ENCODE measurements at places on chromosomes 1 and 21.
A peak's percentile ranks its signal among the peaks of the same experiment; 100 is the strongest.

- DNase-seq: peak; percentile 17
These were observed 6.9 kb upstream of the CDC42BPA start for GRCh38 chr1:227325156-227325555.

DNA sequence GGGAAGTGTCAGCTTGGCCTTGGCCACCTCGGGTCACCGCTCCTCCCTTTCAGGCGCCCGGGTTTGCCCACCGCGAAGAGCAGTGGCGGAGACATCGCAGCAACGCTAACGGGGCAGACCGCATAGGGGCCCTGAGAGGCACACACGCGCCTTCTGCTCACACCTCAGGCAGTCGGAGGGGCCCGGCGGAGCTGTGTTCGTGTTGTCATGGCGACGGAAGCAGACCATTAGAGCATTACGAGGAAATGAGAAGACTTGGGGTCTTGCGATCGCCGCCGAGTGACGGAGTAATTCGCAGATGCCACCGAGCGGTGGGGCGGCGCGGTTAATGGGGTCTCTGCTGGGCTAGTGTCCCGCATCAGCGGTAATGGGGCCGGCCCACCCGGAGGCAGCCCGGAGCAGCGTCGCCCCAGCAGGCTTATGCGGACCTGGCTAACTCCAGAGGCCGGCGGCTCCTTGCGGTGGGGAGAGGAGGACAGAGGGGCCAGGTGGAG lies 144.1 kb downstream of the TNR start:
- peak; percentile 88 for DNase-seq

DNA sequence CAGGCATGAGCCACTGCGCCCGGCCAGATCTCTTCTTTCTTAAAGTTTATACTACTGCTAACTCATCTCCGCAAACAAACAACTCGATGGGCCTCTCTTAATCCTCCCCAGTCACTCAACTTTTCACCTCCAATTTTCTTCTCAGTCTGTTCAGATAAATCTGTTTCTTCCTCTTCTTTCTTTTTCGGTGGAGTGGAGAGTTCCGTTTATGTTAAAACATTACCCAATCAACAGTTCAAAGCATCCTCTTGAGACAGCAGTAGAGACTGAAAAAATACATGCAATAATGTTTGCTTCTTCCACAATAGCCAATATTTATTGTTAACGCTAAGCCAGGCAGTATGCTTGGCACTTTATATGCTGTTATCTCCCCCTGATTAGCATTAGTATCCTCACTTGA lies 1.4 kb upstream of the ANKRD13C start:
- no peak for DNase-seq

DNA sequence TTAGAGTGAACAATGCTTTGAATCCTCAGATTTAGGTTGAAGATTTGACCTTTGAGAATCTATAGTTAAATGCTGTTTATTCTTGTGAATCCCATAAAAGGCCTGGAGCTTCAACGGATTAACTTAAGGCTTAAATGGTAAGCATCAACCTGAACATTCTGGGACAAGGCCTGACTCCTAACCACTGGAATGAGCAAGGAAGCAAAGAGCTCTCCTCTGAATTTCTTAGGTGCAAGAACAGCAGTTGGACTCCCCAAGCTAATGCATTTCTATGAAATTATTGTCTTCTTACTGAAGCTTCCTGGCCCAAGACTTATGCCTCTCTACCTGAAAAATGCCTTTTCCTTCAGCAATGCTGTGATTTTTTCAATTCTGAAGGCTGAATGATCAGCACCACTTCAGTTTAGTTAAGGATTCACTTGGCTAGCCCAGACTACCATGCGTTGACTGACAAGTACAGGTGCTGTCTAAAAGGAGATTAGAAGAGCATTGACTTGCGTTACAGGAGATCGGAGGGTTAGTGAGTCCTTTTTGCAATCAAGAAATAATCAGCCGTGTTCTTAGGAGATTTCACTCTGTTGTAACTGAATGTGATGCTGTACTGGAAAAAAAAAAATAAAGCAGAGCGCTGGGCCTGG lies 178.5 kb downstream of the ZC3H11B start:
- DNase-seq: no peak

- DNase-seq: no peak
These were observed 6.2 kb downstream of the UBIAD1 start for GRCh38 chr1:11279152-11279551.

All from brain (organoid and tissue), 16 donors.